ENCODE measurements at places on chromosomes 1 and 21.

DNA sequence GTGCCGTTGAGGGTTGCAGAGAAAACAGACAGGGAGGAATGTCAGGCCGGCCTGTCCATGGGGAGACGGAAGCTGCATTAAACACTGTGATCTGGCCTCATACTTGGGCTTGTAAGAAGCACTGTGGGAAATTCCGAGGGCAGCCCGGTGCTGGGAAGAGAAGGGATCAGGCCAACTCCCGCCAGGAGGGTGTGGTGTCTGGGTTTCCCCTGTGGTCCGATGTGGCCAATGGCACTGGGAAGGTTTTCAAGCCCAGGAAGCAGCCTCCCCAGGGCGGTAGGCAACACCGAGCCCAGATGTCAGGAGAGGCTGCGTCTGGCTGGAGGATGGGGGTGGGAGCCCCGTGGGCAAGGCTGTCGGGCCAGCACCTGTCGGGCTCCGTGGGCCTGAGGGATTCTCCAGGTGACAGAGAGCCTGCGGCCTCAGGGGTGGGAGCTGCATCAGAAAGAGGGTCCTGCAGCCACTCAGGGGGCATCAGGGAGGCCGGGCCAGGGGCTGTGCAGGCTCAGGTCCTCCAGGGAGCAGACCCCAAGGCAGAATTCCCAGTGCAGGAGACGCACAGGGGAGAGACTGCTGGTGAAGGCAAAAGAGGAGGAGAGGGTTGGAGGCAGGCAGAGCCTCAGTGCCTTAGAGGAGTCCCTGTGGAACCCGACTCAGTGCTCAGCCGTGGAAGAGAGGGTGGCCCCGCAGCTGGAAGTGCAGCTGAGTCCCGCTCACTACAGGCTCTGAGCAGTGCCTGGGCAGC lies 8.4 kb downstream of the UBASH3A start:
- DNase-seq: no peak

- DNase-seq: no peak
Observed at GRCh38 chr1:2447276-2448097, 28.6 kb upstream of the PLCH2 start.

- DNase-seq: no peak
Observed at GRCh38 chr1:91024481-91025119, 2.8 kb upstream of the ZNF644 start.

DNA sequence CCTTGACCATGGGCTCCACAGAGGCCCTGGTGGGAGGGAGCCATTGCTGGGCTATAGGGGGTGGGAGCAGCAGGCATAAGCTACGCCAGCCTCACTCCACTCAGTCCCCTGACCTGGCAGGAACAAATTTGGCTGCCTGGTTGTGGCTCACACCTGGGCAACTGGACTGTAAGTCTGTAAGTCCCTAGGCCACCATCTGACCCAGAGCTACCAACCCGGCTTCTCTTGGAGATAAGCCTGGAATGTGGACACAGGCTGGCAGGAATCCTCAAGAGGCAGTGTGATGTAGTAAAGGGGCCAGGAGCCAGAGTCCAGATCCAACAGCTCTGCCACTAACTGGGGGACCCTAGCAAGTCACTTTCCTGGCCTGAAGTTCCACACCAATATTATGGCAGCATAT lies 11.4 kb downstream of the NCF2 start:
- DNase-seq: no peak

All from activated naive CD8-positive, alpha-beta T cell treated with anti-CD3 and anti-CD28 coated beads, Interleukin-2, amount 50 U/mL, for 24 hours (primary cell).